ENCODE measurements at places on chromosomes 12 and 14.

DNA sequence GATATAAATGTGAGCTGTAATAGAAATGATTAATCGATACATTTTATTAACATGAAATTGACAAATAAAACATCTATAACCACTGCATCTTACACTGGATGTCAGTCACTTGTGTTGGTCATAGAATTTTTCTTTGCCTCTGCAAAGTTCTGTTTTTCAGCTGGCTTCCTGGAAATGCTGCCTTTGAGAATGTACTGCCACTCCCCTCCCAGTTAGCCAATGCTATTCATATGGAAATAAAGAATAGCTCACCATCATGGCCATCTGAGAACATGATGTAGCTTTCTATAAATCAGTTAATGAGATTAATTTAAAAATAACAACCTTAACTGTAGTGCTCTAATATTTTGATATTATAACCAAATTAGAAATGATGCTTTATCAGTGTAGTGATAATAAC, 41.1 kb downstream of the SLCO1B1 start:
- DNase-seq = no peak

GRCh38 chr14:50667684-50667995, 466 bp downstream of the SAV1 start:
- DNase-seq = no peak

DNA sequence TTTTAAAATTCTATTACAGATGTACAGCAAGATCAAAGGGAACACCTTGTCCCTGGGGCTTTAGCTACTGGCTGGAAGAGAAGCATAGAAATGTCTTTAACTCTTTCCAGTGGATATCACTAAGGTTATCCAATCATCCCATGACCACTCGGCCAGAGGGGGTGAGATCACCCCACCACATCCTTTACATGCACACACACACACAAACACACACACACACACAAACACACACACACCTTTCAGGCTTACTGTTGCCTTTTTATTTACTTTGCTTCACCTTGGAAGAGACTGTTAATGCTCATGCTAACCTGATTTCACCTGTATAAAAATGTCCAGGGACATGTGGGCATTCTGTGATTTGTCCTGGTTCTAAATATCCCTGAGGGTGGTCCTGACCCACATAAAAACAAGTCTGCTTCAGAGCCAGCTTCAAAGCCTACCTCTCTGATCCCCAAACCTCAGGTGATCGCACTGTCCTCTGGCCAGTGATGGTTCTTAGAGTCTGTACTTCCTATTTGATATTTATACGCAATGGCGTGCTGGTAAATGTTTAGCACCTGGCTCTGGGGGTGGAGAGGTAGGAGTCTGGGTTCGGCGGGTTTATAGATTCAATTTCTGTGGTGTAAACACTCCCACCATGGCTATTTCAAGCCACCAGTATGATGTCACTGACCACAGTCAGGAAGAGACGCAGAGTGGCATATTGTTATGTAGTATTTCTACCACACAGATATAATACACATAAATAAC, 166.1 kb upstream of the EEA1 start:
- DNase-seq = no peak

- no peak for DNase-seq
These were observed 22.4 kb downstream of the PALS1 start for GRCh38 chr14:67263499-67264149.

DNA sequence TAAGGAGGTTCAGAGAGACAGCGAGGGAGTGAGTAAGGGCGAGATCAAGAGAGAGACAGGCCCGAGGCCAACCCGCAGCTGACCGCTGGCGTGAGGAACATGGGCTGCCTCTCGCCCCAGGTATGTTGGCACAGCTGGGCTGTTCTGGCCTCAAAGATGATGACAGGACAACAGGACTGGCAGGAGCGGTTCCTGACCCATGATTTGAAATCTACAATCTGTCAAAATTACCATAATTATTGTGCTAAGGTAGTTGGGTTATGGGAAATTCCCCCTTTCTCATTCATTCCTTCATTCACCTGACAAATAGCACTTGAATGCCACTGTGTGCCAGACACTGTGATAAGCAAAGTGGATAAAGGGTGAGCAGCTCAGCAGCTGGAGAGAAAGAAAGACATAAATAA, 5.1 kb upstream of the ENDOU start:
- no peak for DNase-seq

DNA sequence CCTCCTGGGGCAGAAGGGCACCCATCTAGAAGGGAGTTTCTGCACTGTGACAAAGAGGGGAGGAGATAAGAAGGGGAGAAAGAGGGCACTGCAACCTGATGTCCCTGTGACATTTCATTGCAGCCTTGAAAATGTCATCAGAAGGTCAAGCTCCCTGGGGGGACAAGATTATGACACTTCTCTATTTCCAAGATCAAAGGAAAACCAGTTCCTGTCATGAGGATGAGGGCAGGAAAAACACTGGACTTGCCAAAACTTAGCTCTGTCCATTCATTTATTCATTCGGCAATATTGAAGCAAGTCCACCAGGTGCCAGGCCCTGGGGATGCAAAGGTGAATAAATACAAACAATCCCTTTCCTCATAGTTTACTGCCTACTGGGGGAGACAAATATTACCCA, 138.4 kb upstream of the CDKN3 start:
- DNase-seq = no peak

DNA sequence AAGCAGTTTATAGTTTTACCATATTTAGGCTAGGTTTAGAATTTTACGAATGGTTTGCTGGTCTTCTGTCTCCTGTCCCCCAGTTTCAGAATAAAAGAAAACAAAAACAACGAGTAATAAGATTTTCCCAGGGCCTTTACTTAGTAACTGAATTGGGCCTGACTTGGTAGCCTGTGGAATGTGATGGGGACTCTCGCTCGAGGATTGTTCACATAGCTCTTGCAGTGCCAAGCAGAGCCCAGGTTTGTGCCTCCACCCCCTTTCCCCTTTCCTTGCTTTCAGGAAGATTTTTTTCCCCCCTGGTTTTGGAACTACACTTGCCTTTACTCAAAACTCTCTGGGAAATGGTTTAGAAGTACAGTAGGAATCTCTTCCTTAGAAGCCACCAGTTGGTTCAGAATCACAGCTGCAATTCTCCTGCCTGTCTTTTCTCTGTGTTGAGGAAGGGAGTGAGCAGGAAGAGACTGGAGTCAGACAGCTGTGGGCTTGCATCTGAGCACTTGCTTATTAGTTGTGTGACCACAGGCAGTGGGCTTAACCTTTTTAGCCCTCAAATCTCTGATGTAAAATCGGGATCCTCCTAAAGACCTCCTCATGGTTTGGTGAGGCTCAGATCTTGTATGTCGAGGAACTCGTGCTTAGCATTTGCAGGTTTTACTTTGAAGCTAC, 501.2 kb downstream of the PCNX1 start:
- no peak for DNase-seq

- no peak for DNase-seq
These were observed 22.0 kb upstream of the YARS2 start for GRCh38 chr12:32777691-32778175.

- DNase-seq = no peak
These were observed 34.3 kb upstream of the LRP6 start for GRCh38 chr12:12301122-12301521.

DNA sequence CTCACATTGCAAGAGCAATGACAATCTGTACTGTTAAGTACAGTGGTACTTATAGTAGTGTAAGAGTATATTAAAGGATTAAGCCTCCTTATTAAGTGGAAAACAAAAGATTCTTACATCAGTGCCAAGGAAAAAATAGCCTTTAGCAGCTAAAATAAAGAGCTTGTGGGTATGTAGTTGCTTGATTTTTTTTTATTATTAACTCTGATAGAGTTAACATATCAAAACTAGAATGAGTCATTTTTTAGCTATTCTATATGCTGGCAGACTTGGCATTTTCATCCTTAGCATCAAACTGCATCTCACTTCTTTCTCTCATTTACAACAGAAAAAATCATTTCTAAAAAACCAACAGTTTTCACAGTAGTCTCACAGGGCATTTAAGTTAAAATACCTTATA, 86.5 kb downstream of the ATP2B1 start:
- no peak for DNase-seq

GRCh38 chr12:120847814-120848213, 56.3 kb downstream of the SPPL3 start:
- DNase-seq = no peak

- DNase-seq = no peak
These were observed 19.0 kb downstream of the SCARB1 start for GRCh38 chr12:124844411-124845397.

DNA sequence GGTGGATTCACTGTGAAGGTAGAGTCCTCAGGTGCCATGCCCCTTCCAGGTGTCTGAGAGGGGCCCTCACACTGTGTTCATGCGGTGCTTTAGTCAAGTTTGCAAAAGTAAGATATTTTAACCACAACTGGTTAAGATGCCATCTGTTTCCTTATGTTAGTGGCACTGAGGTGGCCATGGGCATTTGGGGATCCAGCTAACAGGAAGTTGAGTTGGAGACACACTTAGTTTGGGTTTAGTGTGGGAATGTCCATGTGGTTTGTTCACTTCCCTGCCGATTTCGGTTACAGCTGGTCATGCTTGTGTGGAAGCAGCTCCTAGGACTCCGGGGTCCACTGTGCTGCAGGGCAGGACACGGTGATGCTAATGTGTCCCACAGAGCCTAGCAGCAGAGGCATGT, 17.3 kb upstream of the ABHD12B start:
- no peak for DNase-seq

DNA sequence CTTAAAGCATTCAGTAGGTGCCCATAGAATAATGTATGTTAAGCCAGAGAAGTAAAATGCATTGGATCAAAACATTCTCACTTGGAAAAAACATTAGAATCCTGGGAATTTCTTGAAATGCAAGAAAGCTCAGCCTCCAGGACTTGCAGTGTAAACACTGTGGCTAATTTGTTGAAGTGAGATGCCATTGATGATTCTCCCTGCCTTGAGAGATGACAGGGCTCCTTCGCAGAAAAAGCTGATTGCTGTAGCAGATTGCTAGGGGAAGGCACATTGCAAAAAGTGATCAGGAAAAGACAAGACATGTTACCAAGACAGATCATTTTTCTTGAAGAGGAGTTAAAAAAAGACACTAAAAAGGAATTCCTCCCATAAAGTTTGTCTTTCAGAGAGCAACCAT, 204.2 kb upstream of the HMGA2 start:
- DNase-seq = no peak

DNA sequence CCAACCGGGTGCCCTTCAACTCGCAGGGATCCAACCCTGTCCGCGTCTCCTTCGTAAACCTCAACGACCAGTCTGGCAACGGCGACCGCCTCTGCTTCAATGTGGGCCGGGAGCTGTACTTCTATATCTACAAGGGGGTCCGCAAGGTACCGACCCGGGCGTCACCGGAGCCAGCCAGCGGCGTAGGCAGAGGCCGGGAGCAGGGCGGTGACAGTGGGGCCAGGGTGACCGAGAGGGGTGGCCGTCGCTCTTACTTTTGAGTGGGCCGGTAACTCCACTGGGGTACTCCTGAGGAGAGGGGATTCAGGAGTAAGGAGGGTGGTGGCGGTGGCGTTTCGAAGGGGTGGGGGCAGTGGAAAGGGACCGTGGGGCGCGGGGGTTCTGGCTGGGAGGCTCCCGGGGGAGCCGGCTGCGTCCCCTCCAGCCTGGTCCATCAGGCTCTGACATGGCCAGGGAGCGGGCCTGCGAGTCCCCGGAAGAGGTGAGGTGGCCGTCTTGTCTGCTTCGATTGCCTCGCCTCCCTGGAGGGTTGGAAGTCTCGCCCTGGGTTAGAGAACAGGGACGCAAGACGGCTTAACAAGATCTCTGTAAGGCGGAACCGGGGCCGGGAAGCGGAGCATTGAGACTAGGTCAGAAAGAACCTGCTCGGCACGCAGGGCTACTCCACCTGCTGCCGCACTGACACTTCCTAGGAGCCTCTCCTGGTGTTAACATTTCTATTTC, 491 bp downstream of the WDR20 start:
- peak; percentile 10 for DNase-seq

DNA sequence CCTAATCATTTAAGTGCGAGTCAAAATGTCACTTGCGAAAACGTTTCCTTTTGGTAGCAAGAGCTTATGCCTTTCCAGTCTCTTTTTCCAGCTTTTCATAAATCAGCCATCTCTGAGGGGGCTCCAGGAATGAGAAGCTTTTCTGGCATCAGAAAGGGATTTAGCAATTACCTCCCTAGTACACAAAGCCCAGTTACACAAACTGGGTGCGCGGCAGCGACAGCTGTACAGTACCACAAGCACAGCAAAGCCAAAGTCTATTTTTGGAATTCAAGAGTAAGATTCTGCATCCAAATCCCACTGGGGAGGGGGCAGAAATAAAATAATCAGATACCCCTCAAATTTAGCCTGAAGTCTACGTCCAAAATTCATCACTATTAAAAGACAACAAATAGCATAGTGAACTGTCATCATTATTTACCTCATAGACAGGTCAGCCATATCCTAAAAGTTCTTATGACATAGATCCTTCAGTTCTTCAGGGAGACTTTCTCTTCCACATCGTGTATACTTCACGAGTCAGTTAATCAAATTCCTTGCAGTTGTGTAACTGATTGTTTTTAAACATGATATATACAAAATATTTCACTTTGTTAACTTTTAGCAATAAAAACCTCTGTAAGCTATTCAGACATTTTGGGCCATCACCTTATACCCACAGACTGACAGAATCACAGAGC, 150.8 kb downstream of the TTC7B start:
- no peak for DNase-seq

DNA sequence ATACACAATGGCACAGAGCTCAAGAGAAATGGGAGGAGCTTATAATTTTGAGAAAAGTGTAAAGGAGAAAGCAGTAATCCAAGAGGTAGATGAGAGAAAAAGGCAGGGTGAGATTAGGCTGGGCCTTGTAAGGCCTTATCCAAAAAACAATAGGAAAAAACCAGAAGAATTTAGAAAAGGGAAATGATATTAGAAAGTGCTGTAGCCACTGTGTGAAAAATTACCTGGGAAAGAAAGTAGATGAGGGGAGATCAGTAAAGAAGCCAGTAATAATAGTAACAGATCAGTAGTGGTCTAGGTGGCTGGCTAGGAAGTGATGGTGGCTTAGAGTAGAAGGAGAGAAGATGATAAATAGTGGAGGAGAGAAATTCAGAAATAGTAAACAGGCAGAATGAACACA, 66.3 kb upstream of the CFL2 start:
- no peak for DNase-seq

- no peak for DNase-seq
These were observed 94.3 kb downstream of the SLC25A21 start for GRCh38 chr14:37078131-37078530.

- no peak for DNase-seq
These were observed 1970.2 kb upstream of the FLRT2 start for GRCh38 chr14:83559721-83560120.

DNA sequence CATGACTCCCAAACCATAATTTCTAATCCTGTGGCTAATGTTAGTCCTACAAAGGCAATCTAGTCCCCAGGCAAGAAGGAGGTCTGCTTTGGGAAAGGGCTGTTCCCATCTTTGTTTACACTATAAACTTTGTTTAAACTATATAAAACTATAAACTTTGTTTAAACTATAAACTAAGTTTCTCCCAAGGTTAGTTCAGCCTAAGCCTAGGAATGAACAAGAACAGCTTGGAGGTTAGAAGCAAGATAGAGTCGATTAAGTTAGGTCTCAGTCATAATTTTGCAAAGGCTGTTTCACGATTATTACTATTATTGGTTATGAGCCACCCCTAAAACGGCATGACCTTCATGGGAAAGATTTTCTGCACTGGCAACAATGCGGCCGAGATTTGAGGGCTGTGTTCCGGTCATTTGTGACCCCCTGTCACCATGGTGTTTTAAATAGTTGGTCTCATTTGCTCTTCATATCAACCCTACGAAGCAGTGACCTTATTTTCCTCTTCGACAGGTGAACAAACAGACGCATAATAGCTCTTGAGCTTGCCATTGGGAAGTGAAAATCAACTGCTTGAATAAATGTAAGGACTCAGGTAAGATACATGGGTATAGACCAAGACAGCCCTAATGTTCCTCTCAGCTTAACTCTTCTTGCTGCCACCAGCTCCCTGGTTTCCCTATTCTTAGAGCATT, 322.6 kb upstream of the TMEM132C start:
- no peak for DNase-seq
